Activated CD8-positive, alpha-beta memory T cell treated with anti-CD3 and anti-CD28 coated beads, Interleukin-2, amount 50 U/mL, for 4 hours (primary cell): ENCODE measurements at places on chromosomes 11 and 22.
A peak's percentile ranks its signal among the peaks of the same experiment; 100 is the strongest.

- DNase-seq = no peak
Measured at GRCh38 chr11:57325735-57326048, 940 bp upstream of the TNKS1BP1 start.

DNA sequence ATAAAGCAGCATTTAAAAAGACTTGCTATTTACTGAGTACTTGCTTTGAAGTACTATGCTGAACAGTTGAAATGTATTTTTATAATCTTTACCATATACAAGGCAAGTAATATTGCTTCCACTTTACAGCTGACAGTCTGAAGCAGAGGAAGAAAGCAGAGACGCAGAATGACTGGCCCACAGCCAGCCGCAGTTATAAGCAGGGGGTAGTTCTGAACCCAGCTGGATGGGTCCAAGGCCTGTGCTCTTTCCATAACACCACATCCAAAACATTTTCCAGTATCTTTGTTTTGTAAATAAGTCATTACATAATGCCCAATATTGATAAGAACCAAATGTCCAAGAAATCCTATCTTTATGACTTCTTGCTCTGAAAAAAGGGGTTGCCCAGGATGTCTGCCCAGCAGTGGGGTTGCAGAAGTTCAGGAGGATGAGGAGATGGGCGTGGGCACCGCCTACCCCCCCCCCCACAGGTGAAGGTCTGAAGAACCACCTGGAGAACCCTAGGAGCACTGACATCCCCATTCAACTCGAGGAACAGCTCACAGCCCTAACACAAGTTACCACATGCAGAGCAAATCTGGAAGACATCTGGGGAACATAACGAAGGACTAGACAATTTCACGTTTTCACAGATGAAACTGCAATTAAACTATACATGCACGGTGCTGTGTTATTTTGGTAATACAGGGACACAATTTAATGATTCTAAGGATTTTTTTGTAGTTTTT is 24.2 kb upstream of the YPEL1 start:
- no peak for DNase-seq

DNA sequence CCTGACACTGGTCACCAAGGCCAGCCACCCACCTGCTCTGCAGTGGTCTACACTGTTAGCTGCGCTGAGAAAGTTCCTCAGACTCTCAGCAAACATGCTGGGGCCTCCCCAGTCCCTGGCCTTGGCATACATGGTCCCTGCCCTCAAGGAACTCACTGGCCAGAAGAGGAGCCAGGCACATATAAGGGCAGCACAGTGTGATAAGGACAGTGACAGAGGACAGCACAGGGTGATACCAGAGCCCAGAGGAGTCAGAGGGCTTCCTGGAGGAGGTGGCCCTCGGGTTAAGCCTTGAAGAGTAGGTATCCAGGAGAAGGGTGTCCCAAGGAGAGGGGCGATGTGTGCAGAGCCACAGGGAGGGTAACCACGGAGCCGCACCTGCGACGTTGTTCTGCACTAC is 624 bp downstream of the ART1 start:
- DNase-seq = no peak

GRCh38 chr11:42816471-42816870 is 495.3 kb upstream of the API5 start:
- no peak for DNase-seq

DNA sequence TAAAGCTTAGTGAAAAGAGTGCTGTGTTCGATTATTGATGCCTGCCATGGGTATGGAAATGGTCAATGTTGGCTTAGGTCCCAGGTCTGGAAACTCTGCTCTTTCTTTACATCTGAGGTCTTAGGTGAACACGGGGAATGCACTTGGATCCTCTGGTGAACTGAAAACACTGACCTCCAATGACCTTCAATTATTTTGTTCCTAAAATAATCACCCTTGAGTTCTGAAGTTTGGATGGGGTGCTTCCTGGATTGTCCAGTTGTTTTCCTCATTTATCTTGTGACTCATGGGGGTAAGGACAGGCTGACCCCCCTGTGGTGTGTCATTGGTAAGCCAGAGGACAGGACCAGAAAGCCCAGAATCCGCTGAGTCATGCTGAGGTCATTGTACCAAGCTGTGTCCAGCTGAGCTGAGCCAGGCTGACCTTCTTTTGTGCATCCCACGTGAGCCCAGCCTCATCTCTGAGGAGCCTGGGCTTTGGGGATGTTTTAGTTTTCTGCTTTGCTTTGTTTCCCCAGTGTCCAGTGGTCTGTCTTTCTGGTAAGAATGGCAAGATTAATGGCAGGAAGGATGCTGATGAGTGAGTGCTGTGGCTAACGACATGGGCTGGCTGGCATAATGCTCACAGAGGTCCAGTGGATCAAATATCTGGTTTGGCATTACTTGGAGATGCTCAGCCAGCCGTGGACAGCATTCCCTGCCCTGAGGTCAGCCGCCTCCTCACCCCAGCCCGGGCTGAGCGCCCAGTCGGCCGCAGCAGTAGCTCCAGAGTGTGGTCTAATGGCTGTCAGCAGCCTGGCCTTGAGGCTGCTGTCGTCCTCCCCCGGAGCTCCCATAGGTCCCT is 35.6 kb downstream of the AMPD3 start:
- no peak for DNase-seq

GRCh38 chr22:23405366-23405851 is 174.7 kb downstream of the IGLL1 start:
- DNase-seq = no peak

DNA sequence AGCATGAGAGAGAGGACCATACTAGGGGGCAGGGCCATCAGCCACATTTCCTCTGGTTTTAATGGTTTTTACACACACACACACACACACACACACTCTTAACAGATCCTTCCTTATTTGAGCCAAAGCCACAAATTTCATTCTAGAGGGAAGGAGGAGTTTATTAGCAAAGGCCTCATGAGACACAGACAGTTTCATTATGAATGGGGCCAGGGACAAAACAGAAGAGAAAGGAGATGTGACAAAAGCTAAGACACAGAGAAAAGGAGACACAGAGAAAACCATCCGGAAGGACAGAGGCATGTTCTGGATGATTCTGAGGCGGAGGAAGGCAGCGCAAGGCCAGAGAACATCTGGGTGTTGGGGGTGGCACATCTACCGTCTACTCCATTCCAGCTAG is 32.2 kb upstream of the ARFGAP3 start:
- DNase-seq = no peak

GRCh38 chr11:96219981-96220623 is 122.9 kb downstream of the MAML2 start:
- DNase-seq = no peak

- DNase-seq = no peak
Measured at GRCh38 chr11:15006139-15006759, 34.1 kb upstream of the CALCA start.

DNA sequence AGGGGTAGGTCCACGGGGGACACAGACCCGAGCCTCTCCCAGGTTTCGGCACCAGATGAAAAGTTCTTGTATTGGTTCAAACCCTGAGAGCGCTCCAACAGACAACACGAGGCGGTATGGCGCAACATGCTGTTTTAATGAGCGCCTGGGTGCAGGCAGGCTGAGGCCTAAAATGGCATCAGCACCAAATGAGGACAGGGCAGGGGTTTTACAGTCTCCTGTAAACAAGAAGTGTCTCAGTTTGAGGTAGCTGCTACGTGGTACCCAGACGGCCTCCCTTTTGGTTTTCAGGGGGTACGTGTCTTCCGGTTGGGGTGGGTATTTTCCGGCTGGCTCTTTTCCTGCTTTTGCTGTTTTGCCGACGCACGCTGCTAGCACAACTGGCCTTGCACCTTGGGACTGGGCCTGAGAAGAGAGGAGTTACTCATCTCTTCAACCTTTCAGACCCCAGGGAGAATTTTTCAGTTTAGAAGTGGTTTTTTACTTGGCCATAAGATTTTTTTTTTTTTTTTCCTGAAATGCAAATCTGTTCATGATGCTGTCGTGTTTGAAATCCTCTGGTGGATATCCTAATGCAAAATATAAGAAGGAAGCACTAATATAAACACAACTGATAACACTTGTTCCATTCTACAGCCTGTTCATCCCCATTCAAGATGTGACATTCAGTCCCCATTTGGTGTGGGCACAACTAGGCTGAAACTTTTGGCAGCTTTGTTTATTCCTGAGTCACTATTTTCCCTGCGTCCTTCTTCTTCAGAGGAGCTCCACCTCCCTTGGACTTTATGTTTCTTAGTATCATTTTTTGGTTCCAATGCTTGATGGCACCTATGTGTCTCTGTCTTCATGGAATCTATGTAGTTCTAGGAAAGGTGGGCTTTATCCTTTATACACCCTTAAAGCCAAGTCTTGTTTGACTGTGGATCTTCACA is 6.5 kb downstream of the PPFIBP2 start:
- no peak for DNase-seq

GRCh38 chr22:49181942-49182341 is 645.7 kb downstream of the BRD1 start:
- DNase-seq = no peak

DNA sequence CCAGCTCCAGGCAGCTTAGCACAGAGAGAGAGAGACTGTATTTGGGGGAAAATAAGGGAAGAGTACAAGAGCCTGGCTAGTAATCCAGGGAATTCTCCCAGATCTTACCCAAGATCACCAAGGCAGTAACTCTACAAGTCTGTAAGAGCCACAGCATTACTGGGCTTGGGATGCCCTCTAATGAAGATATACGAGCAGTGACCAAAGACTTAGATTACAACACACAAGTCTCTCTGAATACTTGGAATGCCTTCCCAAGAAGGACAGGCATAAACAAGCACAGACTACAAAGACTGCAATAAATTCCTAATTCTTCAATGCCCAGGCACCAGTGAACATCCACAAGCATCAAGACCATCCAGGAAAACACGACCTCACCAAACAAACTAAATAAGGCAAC is 17.7 kb downstream of the DNAJC24 start:
- DNase-seq = no peak

- no peak for DNase-seq
Measured at GRCh38 chr11:22657101-22657694, 9.2 kb upstream of the GAS2 start.

DNA sequence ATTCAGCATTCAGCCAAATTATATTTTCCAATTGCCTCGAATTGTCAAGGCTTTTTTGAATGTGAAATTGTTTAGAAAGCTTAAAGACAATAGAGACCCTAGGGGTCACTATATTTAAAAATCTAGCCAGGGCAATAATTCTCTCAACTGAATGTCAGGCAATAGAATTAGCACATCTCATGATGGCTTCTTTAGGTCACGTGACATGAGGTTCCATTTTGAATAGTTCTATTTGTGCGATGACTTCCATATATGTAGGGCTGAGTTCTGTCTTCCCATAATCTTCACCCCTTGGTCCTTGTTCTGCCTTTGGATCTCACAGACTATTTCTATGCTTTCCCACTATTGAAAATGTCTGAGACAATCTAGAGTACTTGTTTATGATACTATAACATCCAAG is 527.7 kb upstream of the KIRREL3 start:
- no peak for DNase-seq

DNA sequence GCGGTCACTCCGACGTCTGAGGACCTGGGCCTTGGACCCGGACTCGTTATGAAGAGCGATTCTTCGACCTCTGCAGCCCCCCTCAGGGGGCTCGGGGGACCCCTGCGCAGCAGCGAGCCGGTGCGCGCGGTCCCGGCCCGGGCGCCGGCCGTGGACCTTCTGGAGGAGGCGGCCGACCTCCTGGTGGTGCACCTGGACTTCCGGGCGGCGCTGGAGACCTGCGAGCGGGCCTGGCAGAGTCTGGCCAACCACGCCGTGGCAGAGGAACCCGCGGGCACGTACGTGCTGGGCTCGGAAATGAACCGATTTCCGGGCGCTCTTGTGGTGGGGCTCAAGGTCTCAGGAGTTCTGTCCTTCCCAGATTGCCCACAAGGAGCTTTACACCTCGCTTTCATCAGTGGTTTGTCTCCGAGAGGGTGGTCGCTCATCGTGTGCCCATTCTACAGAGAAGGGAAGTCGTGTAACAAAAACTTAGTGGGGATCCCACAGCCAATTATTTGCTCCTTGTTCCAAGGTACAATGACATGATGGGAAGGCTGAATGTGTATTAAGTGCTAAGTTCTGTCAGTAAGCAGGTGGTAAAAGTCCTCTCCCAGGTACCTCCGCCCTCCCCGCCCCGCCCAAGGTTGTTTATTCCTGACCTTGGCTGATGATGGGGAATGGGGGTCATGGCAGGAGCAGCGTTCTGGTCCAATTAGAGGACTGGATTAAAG is 695 bp downstream of the PEX26 start:
- DNase-seq = peak; percentile 36

GRCh38 chr22:26414347-26414746 is 14.7 kb upstream of the ASPHD2 start:
- no peak for DNase-seq

GRCh38 chr11:65793625-65794400 is 7.0 kb downstream of the OVOL1 start:
- DNase-seq = no peak

- no peak for DNase-seq
Measured at GRCh38 chr11:101288392-101288791, 158.8 kb upstream of the PGR start.

DNA sequence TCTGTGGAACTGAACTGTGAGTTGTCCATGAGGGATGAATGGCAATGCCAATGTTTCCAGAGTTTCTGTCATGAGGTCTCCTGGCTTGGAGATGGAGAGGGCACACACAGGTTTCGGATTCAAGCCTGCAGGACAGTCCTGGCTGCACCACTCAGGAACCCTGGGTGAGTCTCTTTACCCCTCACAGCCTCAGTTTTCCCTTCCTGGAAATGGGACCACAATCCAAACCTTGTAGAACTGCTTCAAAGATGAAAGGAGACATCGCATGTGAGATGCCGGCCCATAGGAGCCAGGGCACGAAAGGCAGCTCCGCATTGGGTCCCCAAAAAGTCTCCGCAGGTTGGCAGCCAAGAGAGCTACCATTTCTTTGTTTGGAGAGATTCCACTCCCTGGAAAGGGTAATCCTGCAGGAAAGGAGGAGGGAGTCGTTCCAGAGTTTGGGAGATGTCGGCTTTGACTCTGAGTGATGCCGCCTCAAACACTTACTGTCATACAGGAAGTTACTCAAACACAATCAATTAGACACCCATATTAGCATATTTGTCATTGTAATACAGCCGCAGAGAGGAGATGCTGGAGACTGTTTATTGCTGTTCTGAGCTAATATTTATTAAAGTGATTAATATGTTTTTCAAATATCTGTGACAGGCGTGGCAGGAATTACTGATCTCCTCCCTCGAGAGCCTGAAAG is 318.3 kb downstream of the MN1 start:
- no peak for DNase-seq

- DNase-seq = no peak
Measured at GRCh38 chr11:15406851-15407351, 292.2 kb downstream of the INSC start.
